ENCODE measurements at places on chromosomes 5 and 9.

- peak; percentile 98 for DNase-seq
Measured at GRCh38 chr5:139670369-139671095, 22.4 kb downstream of the CXXC5 start.

- no peak for DNase-seq
Measured at GRCh38 chr9:5651246-5651645, 22.3 kb downstream of the RIC1 start.

GRCh38 chr9:137194388-137194787 lies 5.9 kb downstream of the SSNA1 start:
- DNase-seq, result no peak

GRCh38 chr5:166909040-166909439 lies 1382.4 kb upstream of the WWC1 start:
- no peak for DNase-seq

- DNase-seq, result no peak
Measured at GRCh38 chr9:134240361-134240760, 76.0 kb upstream of the RNU6ATAC start.
